ENCODE measurements at places on chromosomes 7 and 10.

DNA sequence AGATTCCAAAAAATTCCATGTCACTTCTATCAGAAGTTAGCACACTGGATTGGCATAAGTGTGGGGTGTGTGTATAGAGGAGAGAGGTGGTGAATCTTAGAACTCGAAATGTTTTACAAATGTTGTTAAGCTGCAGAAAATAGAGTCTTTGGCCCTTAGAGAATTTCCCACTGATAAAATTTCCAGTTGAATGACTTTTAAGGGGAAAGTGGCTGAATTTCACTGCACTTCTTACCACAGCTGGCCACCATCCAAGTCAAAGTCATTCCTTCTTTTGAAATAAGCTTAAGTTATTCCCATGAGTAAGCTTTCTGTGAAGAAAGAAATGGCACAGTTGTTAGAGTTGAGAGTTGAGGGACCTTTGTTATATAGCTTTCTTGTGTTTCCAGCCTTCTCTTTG is 13.9 kb downstream of the VCL start:
- DNase-seq, result no peak

DNA sequence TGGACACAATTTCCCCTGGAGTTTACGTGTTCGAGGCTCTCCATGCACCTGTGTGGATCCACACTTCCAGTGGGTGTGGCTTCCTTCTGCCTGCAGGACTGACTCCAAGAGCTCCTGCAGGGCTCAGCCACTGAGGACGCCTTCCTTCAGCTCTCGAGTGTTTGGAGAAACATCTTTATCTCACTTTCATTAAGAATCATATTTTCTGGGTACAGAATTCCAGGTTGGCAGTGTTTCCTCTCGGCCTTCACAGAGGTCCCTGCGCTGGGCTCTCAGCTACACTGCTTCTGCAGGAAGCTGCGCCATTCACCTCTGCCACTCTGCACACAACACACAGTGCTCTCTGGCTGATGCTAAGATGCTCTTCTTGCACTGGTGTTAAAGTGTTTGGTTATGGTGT is 69.9 kb upstream of the NKX6-2 start:
- DNase-seq, result no peak

- no peak for DNase-seq
Measured at GRCh38 chr7:29135846-29136245, 10.5 kb downstream of the CPVL start.

- no peak for DNase-seq
Measured at GRCh38 chr10:90784771-90785170, 73.1 kb downstream of the HTR7 start.

DNA sequence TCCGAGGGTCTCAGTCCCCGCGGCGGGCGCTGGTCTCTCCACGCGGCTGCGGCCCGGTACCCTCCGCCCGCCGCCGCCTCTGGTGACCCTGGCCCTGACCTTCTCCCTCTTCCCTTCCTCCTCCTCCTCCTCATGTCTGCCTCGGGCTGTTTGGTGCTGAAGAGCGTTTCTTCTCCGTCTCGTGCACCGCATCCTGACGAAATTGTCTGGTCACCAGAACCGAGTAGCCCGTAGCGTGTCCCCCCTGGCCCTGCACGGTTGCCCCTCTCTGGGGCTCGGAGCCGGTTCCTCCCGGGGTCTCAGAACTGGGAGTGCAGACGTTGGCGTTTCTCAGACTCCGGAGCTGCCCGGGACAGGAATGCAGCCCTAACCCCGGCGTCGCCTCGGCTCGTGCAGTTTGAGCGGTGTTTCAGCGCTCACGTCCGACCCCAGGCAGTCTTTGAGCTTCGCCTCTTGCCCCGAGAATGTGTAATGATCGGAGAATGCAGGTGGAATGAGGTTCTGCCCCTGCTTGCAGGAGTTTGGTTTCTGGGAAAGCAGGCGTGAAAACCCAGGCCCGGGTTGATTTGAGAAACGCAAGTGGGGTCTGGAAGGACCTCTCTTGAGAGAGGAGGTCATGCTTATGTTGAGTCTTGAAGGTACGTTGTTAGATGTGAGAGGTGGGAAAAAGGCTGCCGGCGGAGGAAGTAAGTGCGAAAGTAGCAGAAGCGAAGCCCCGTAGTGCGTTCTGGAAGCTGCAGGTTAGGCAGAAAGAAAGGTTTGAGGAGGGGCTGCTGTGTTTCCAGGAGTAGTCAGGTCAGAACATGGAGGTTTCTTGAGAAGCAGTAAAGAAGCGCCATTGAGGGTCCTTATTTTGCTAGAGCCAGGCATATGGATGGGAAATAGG is 743 bp downstream of the RBM17 start:
- DNase-seq, result peak; percentile 35

GRCh38 chr10:85607043-85607695 is 759.4 kb downstream of the GRID1 start:
- no peak for DNase-seq

DNA sequence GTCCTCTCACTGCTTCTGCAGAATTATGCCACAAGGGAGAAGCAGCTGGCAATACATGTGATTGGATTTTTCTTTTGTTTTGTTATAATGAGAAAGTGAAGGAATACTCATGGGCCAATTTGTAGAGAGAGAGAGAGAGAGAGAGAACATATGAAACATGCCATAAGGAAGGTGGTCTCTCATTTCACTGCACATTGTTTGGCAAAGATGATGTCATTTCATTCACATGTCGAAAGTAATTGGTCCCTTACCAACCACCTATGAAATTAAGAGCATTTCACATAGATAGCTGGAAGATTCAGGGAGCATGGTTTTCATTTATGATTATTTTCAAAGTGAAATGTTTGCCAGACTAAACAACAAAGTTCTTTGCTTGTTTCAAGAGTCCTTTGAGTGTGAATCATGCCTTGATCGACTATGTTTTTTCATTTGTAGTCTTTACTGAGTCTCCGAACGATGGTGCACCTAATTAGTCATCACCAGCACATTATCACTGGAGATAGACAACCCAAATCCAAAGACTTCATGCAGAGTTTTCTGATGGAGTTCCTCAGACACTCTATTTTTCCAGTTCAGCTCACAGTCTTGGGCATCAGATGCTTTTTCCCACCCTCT is 130.1 kb upstream of the ZEB1 start:
- DNase-seq, result no peak
